ENCODE measurements at places on chromosomes 13 and 19. TPM values are rescaled to one million over a fixed set of nuclear protein-coding genes. Genes with fewer than 3 reads are reported as not detected.

GRCh38 chr19:35345671-35346111 is 2.0 kb upstream of the FFAR1 start:
- H3K4me3 ChIP-seq: no peak overlapping the region
- H3K27ac ChIP-seq: no peak overlapping the region
- H3K27me3 ChIP-seq: no peaks in the 10 kb centered on the region
- peaks cover 21% of the 10 kb centered on the region for H3K4me1 ChIP-seq
- no peaks in the 10 kb centered on the region for H3K36me3 ChIP-seq

KRTDAP gene
- total RNA-seq: not detected

GRCh38 chr19:46616631-46617322 is 8.1 kb downstream of the PTGIR start:
- no peaks in the 10 kb centered on the region for H3K27me3 ChIP-seq
- H3K36me3 ChIP-seq: no peaks in the 10 kb centered on the region
- H3K27ac ChIP-seq: no peak overlapping the region
- DNase-seq: no peak

SIGLEC12 gene
- total RNA-seq: 1.0 TPM

GRCh38 chr13:26340807-26341206 is 86.9 kb downstream of the CDK8 start:
- H3K27ac ChIP-seq: no peak overlapping the region
- DNase-seq: no peak
- no peaks in the 10 kb centered on the region for H3K4me1 ChIP-seq
- no peaks in the 10 kb centered on the region for H3K36me3 ChIP-seq
- H3K4me3 ChIP-seq: no peak overlapping the region

MYO1F gene
- 81.3 TPM for total RNA-seq

CTXN1 gene
- total RNA-seq: 0.42 TPM

DNA sequence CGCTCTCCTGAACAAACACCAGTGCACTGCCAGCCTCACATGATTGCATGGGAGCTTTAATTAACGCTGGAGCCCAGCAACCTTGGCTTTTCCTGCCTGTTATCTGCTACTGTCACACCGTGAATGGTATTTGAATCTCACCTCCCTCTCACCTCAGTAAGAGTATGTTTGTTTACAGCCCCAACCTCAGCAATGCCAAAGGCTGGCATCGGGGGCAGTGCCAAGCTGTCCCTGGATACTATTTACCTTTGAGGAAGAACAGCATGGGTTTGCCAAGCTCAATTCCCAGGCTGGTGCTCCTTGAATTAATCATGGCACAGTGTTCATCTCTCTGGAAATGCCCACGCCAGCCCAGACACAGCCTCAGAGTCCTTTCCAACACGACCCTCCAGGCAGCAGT is 57.2 kb upstream of the SERPINE3 start:
- H3K36me3 ChIP-seq: no peaks in the 10 kb centered on the region
- H3K27ac ChIP-seq: no peak overlapping the region
- no peak for DNase-seq
- H3K4me3 ChIP-seq: no peak overlapping the region
- no peaks in the 10 kb centered on the region for H3K27me3 ChIP-seq
- H3K4me1 ChIP-seq: no peaks in the 10 kb centered on the region

DNA sequence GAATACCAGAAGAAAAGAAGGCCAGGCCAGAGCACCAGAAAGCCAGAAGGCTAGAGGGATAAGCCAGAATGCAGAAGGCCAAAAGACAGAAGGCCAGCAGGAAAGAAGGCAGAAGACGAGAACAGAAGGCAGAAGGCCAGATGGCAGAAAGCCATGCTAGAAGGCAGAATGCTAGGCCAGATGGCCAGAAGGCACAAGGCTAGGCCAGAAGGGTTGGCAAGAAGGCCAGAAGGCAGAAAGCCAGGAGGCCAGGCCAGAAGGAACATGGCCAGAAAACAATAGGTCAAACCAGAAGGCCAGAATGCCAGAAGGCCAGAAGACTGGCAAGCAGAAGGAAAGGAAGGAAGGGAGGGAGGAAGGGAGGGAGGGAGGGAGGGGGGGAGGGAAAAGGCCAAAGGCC is 188.8 kb downstream of the TUBA3C start:
- H3K4me3 ChIP-seq: no peak overlapping the region
- no peaks in the 10 kb centered on the region for H3K27me3 ChIP-seq
- H3K36me3 ChIP-seq: no peaks in the 10 kb centered on the region
- no peak overlapping the region for H3K27ac ChIP-seq
- no peaks in the 10 kb centered on the region for H3K4me1 ChIP-seq
- no peak for DNase-seq

SPC24 gene
- total RNA-seq: 37.2 TPM

ZNF835 gene
- 4.7 TPM for total RNA-seq

GRCh38 chr19:39132344-39132969 is 6.9 kb downstream of the PAK4 start:
- H3K27me3 ChIP-seq: no peaks in the 10 kb centered on the region
- no peaks in the 10 kb centered on the region for H3K36me3 ChIP-seq
- H3K4me3 ChIP-seq: no peak overlapping the region

- no peak overlapping the region for H3K4me3 ChIP-seq
- no peaks in the 10 kb centered on the region for H3K36me3 ChIP-seq
- H3K4me1 ChIP-seq: no peaks in the 10 kb centered on the region
- no peak for DNase-seq
- no peaks in the 10 kb centered on the region for H3K27me3 ChIP-seq
- no peak overlapping the region for H3K27ac ChIP-seq
Observed at GRCh38 chr19:8641221-8641907, 10.9 kb downstream of the NFILZ start.

DNA sequence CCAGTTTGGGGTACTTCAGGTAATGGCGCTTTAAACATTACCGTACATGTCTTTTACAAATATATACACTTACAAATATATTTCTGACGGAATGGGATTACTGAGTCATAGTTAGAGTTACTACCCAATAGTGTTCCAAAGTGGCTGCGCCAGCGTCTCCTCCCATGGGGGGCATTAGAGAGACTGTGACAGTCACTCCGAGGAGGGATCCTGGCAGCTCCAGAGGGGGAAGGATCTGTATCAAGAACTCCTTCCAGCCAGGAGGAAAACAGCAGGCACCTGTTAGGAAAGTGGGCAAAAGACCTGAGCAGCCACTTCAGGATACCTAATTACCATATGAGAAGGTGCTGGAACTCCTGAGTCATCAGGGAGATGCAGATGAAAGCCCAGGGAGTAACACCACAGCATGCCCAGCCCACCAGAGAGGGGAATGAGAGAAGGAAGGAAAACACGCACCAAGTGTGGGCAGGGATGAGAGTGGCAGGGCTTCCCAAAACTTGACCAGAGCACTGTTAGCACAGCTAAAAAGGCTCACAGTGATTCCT is 52.9 kb downstream of the SLC7A9 start:
- H3K27ac ChIP-seq: no peak overlapping the region
- no peaks in the 10 kb centered on the region for H3K36me3 ChIP-seq
- H3K27me3 ChIP-seq: no peaks in the 10 kb centered on the region

KLK4 gene
- total RNA-seq: not detected

GRCh38 chr13:53336441-53337160 is 308.0 kb downstream of the OLFM4 start:
- H3K4me3 ChIP-seq: no peak overlapping the region
- no peak for DNase-seq
- H3K36me3 ChIP-seq: no peaks in the 10 kb centered on the region
- H3K4me1 ChIP-seq: no peaks in the 10 kb centered on the region
- H3K27me3 ChIP-seq: no peaks in the 10 kb centered on the region

ZNF536 gene
- total RNA-seq: not detected

GRCh38 chr19:56874530-56874929 is 34.0 kb upstream of the PEG3 start:
- no peak overlapping the region for H3K4me3 ChIP-seq
- H3K27ac ChIP-seq: no peak overlapping the region
- no peak for DNase-seq
- H3K4me1 ChIP-seq: no peaks in the 10 kb centered on the region
- H3K36me3 ChIP-seq: no peaks in the 10 kb centered on the region

METTL21C gene
- total RNA-seq: not detected

DNA sequence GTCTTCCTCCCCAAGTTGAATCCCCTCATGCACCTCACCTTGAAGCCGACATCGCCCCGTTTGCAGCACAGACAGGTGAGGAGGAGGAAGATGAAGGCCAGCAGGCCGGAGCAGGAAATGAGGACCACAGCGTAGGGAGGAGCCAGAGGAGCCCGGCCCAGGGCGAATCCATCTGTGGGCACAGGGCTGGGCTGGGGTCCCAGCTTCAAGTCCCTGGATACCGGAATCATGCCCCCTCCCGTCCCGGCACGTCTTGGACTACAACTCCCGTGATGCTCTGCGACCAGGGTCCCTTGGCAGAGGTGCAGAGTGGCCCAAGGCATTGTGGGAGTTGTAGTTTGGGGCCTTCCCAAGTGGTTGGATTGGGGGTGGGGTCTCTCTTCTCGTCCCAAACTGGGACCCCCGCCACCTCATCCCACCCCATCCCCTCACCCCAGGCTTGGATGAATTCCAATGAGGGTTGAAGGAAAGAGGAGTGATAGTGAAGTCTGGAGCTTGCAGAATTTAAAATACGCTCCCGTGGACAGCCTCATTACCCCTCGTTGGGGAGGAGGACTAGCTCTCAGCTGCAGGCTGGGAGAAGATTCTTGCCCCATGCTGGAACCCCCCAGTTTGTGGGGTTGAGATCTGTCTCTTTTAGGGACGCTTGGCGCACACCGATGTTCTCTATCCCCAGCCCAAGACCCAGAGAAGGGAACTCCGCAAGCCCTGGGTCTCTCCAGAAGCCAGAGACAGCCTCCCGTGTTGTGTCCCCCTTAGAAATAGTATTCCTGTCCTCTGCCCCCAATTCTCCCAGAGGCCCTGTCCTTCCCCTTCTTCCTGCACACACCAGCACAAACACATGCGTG is 990 bp downstream of the LMTK3 start:
- no peak overlapping the region for H3K27ac ChIP-seq
- H3K4me1 ChIP-seq: peaks cover 28% of the 10 kb centered on the region
- H3K36me3 ChIP-seq: no peaks in the 10 kb centered on the region
- H3K4me3 ChIP-seq: peak overlapping the region; percentile 76

GRCh38 chr19:38710928-38711725 is 33.1 kb downstream of the CAPN12 start:
- no peaks in the 10 kb centered on the region for H3K27me3 ChIP-seq
- H3K4me1 ChIP-seq: no peaks in the 10 kb centered on the region
- DNase-seq: no peak
- H3K27ac ChIP-seq: no peak overlapping the region
- no peak overlapping the region for H3K4me3 ChIP-seq

C13orf42 gene
- not detected for total RNA-seq

DNA sequence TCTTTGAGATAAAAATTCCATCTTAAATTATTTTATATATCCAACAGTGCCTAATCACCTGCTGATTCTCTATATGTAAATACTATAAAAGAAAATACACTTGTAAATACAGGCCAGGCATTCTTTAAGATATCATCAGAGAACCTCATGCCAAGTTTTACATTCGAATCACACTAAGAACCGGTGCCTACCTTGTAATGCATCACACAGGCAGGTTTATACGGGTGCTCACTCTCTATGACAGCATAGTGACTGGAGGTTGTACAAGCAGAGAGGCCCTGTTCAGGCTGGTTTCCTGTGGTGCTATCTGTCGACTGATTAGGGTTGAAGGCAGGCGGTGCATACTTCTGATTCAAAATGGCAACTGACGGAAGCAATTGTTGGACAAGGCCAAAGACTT is 141.3 kb upstream of the FBXL3 start:
- no peaks in the 10 kb centered on the region for H3K4me1 ChIP-seq
- no peaks in the 10 kb centered on the region for H3K27me3 ChIP-seq
- no peak overlapping the region for H3K27ac ChIP-seq
- no peak overlapping the region for H3K4me3 ChIP-seq
- DNase-seq: no peak
- peaks cover 49% of the 10 kb centered on the region for H3K36me3 ChIP-seq

DNA sequence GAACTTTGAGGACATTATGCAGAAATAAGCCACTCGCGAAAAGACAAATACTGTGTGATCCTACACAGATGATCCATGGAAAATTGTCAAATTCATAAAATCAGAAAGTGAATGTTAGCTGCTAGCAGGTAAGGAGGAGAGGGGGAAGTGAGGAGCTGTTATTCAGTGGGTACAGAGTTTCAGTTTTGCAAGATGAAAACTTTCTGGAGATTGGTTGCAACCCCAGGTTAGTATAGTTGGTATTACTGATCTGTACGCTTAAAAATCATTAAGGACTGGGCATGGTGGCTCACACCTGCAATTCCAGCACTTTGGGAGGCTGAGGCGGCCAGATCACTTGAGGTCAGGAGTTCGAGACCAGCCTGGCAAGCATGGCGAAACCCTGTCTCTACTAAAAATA is 17.9 kb downstream of the ZNF101 start:
- H3K36me3 ChIP-seq: no peaks in the 10 kb centered on the region
- no peaks in the 10 kb centered on the region for H3K4me1 ChIP-seq
- DNase-seq: no peak
- H3K27me3 ChIP-seq: no peaks in the 10 kb centered on the region
- no peak overlapping the region for H3K27ac ChIP-seq

- no peak overlapping the region for H3K27ac ChIP-seq
- H3K4me3 ChIP-seq: no peak overlapping the region
- no peaks in the 10 kb centered on the region for H3K4me1 ChIP-seq
- no peak for DNase-seq
Observed at GRCh38 chr13:112777637-112778406, 88.0 kb downstream of the ATP11A start.

FSTL3 gene
- total RNA-seq: 7.7 TPM

ZNF222 gene
- total RNA-seq: 2.5 TPM
